ENCODE measurements at places on chromosomes 13 and 19.

- no peak for DNase-seq
Measured at GRCh38 chr19:1291761-1292418, 6.2 kb downstream of the EFNA2 start.

GRCh38 chr13:30705680-30706079, 29.7 kb upstream of the ALOX5AP start:
- DNase-seq: no peak

DNA sequence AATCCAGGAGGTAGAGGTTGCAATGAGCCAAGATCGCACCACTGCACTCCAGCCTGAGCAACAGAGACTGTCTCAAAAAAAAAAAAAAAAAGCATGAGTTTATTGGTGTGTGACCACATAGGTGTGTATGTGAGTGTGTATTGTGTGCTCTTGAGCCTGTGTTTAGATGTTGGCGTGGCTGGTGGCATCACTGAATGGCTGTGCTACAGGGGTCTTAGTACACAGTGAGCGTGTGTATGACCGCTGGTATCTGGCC, 2.5 kb downstream of the SLC1A5 start:
- no peak for DNase-seq

- peak; percentile 63 for DNase-seq
Measured at GRCh38 chr19:9586764-9587163, 2.5 kb upstream of the ZNF121 start.

- no peak for DNase-seq
Measured at GRCh38 chr13:71751073-71751472, 115.9 kb downstream of the DACH1 start.

DNA sequence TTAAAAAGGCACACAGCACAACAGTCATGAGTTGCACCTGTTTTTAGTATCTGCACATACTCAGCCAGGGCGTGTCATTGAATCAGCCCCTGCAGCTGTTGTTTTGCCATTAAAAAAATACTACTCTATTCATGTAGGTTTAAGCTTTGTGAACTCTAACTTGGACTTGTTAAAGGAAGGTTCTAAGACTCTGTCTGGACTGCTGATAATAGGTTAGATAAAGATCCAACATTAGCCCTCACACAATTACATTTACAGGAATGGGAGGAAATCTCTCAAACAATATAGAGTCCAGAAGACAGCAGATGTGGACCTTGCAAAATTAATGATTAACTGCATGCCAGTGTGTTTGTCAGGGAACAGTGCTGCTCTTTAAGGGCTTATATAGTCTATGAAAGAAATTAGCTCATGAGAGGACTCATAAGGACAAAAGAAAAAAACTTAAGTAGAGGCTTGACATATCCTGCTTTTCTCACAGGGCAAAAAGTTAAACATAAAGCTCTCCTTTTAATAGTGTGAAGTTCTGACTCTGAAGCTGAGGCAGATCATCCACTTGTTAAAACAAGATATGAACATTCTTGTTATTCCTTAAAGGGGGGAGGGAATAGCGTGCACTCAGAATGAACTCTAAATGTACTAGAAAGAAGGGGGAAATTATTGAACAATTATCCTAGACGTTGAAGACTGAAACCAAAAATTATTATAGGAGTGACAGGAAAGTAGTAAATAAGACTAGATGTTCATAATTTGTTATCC, 243.6 kb downstream of the NDFIP2 start:
- DNase-seq: no peak

DNA sequence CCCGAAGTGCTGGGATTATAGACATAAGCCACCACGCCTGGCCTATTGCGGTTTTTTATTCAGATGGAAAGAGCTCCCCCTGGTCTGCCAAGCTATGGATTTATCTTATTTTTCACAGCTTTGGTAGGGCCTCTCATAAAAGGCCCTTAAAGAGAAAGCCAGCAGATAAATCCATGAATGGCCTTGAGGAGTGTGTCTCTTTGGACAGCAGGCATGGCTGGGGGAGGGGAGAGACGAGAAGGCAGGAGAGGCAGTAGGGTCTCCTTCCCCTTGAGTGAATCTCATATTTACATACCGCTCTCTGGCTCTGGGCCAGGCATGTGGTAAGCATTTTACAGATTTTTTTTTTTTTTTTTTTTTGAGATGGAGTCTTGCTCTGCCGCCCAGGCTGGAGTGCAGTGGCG, 25.2 kb downstream of the MARK4 start:
- no peak for DNase-seq

DNA sequence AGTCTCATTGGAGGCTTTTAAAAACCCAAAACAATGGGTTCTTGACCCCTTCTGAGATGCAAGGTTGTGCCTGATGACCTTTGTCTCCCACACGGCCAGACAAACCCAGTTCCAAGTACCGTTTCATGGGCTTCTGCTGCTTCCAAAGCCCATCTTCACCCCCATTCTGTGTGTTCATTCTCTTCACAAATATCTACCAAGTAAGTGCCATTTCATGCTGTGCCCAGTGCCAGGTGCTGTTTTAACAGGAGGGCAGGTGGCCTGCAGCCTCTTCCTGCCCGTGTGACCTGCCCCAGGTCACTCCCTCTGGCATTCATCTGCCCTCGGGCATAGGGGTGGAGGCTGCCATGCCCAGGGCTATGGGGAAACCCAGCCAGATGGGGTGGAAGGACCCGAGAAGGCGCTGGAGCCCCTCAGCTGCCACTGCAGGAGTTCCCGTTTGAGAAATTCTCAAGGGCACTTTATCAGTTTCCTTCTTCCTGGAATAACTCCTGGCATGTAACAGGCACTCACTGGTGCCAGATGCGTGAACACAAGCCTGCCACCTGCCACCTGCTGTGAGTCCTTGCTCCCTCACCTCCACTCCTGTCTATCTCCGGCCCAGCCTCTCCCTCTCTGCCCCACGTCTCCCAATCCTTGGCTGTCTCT, 12.5 kb downstream of the CAPN12 start:
- DNase-seq: no peak

GRCh38 chr19:34556488-34556887, 74.9 kb downstream of the WTIP start:
- no peak for DNase-seq

- DNase-seq: peak; percentile 63
Measured at GRCh38 chr19:49157445-49158224, at the start of gene TRPM4. TSS of gene TRPM4 (plus strand) at chr19:49157792. CDS start at chr19:49157867, 75 bp downstream.

DNA sequence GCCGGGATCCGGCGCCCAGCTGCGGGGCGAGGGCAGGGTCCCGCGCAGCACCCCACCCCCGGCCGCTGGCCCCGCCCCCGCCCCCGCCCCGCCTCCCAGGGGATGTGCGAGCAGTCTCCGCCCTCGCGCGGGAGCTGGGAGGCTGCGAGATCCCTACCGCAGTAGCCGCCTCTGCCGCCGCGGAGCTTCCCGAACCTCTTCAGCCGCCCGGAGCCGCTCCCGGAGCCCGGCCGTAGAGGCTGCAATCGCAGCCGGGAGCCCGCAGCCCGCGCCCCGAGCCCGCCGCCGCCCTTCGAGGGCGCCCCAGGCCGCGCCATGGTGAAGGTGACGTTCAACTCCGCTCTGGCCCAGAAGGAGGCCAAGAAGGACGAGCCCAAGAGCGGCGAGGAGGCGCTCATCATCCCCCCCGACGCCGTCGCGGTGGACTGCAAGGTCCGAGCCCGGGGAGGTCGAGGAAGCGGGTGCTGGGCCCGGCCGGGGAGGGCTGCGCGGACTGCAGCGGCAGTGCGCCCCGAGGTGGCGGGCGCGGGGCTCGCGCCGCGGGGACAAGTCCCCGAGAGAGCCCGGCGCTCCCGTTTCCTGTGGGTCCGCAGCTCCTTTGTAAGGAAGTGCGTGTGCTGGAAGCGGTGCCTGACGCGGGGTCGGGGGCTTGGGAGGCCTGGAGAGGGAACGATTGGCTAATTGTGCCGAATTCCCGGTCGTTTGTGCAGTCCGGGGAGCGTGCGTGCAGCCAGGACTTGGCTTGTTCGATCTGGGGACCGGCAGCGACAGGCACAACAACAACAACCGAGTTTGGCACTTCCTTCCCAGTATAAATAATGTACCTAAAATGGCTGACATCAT, at the start of gene ITM2B:
Gene ITM2B, plus strand, starts transcription at position 161 of the 843 bp plus-strand sequence. Its CDS starts 155 bp downstream, at position 316.
- peak; percentile 61 for DNase-seq

DNA sequence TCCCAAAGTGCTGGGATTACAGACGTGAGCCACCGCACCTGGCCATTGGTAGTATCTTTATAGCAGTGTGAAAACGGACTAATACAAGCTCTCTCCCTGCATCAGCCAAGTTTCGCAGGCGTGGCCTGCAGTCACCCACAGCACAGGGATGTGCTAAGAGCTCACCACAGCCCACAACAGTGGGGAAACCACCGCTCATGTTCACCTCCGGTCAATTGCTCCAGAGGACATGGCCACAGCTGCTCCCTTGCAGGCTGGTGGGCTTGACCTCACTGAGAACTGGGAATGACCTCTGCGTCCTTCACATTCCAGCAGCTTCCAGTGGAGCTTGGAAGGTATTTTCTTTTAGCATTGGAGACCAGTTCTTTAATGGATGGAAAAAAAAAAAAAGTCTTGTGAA, 156.4 kb downstream of the KCTD15 start:
- no peak for DNase-seq

DNA sequence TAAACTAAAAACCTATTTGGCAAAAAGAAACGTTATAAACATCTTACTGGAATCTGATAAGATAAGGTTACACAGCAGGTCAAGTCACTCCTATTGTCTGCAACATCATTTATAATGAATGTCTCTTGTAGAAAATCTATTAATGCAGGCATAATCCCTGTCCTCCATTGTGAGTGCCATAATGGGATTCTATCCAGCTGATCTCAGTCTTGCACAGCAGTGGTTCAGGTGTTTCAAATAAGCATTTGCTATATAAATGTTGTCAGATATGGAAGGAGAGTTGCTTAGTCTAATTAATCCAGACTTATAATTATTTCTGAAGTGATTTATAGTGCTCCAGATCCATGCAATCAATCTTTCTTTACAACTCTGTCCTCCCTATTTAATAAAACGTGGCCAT, 186.5 kb upstream of the ATXN8OS start:
- DNase-seq: no peak

GRCh38 chr13:27189192-27189591, 17.6 kb upstream of the USP12 start:
- DNase-seq: no peak

GRCh38 chr19:43483281-43483680, 17.9 kb upstream of the LYPD3 start:
- DNase-seq: no peak

GRCh38 chr13:99225078-99225477, 24.4 kb downstream of the UBAC2 start:
- peak; percentile 50 for DNase-seq

DNA sequence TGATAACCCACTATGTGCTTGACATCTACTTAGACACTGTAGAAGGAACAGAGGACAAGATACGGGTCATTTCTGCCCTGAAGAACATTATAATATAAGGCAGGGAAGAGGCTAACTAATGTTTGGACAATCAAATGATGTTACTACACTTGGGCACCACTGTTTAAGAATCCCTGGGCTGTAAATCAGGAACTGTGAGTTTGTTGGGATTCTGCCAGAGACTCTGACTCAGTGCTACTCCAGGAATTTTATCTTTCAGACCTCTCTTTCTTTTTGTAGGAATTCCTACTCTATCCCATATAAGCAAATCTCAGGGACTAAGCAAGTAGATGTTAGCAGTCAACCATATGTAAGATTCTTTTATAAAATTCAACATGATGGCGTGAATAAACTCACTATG, 3.1 kb upstream of the ZNF471 start:
- DNase-seq: no peak

DNA sequence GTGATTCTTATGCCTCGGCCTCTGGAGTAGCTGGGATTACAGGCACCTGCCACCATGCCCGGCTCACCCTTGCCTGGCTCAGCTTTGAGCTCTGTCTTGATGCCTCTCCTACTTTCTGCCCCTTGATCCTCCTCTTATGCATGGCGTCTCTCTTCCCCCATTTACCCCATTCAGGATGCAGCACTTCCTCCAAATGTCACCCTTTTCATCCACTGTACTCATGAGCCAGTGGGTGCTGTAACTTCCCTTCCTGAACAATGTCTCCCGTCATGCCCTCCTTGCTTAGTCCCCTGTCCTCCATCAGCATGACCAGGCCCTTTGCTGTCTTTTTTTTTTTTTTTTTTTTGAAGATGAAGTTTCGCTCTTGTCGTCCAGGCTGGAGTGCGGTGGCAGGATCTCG, 3.4 kb upstream of the SIGLEC9 start:
- peak; percentile 57 for DNase-seq

- no peak for DNase-seq
Measured at GRCh38 chr13:41595298-41595697, 137.9 kb downstream of the RGCC start.

DNA sequence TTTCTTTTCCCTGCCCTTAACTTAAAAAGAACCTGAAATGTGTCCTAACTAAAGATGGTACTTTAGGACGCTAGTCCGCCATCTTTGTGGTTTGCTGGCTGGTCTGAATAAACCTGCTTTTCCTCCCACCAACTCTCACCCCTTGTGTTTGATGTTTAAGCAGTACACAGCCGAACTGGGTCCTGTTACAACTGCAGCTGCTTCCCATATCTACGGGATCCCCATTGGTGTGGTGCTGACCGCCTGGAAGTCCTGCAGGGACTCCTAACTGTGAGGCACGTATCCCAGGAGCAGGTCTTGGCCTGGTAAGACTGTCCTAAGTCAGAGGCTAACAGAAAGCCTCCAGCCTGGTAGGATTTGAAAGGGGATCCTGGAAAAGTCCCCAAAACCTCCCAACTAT, 40.9 kb upstream of the VSTM2B start:
- DNase-seq: no peak

- DNase-seq: no peak
Measured at GRCh38 chr19:37935341-37935740, 28.3 kb downstream of the SIPA1L3 start.
